ENCODE measurements at places on chromosomes 11 and 22.

GRCh38 chr22:31734512-31734911 is 15.4 kb downstream of the PRR14L start:
- no peak for DNase-seq

DNA sequence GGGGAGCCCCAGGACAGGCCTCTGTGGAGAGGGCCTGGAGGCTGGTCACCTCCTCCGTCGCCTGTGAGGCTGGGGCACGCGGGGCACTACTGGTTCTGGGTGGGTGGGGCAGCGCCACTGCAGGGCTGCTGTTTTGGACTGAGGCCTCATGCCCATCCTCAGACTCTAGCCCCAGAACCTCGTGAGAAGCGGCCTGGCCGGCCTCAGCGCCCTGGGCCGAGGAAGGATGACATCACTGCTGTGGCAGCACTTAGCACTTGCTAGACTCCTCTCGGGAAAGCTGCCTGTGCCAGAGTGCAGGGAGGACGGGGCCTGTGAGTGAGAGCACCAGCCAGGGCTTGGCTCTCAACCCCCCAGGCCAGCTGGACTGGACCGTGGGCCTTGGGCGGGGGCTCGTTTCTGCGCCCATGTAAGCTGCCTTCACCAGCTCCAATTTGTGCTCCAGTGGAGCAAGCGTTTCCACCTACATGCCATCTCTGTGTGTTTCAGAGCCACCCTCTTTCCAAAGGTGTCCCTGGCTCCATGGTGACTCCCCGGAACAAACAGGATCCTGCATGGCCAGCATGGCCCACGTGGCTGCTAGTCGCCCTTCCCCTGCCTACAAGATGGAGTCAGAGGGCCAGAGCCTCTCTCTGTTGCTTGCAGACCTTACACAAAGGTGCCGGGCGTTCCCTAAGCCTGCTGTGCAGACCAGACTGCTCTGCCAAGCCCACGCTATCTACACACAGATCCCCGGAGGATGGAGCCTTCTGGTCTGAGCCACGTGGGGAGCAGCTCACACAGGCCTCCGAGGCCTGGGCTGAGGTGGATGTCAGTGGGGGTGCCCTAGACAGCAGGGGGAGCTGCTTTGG is 102.9 kb downstream of the CTTN start:
- DNase-seq: no peak

GRCh38 chr11:126951465-126951864 is 49.1 kb downstream of the KIRREL3 start:
- no peak for DNase-seq

DNA sequence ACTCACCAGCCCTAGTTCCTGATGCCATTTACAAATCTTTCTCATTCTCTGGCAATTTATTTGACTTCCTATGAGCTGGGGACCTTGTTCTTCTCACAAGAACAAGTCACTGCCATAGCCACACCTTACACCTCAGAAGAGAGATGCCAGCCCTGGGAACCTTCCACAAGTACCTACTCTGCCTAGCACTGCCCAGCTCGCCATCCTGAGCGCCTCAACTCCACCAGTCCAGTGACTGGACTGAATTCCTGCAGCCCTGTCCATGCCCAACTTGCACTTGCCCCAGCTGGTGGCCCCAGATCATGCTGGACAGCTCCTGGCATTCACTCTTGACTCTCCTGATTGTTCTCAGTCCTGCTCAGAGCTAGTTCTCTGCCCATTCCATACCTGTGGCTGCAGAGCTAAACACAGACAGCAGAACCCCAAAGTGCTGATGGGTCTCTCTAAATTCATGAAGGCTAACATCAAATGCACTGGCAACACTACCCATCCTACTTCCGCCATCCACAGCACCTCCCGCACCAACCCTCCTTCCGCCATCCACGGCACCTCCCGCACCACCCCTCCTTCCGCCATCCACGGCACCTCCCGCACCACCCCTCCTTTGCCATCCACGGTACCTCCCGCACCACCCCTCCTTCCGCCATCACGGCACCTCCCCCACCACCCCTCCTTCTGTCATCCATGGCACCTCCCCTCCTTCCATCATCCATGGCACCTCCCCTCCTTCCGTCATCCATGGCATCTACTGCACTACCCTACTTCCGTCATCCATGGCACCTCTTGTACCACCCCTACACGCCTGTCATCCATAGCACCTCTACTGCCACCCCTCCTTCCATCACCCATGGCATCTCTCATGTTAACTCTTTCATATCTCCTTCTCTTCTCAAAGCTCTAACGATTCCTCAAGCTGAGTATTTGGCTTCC is 23.6 kb upstream of the SLC25A1 start:
- DNase-seq: no peak

DNA sequence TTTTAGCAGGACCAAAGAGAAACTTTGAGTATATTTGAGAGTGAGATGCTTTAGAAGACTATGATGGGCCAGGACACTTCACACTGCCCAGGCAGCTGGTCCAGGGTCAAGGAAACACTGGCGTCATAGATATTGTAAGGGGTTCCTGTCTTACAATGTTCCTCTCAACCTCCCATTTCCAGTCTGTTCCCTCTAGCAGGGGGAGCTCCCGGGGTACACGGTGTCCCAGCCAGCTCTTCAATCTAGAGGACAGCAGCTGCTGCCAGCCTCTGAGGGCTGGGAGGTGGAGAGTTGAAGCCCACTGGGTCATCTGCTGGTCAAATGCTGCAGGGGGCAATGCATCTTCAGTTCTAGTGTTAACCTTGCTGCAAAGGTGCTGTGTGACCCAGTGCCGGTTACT is 40.7 kb upstream of the TIMP3 start:
- no peak for DNase-seq

GRCh38 chr11:44006917-44007361 is 40.8 kb upstream of the ACCSL start:
- DNase-seq: no peak

DNA sequence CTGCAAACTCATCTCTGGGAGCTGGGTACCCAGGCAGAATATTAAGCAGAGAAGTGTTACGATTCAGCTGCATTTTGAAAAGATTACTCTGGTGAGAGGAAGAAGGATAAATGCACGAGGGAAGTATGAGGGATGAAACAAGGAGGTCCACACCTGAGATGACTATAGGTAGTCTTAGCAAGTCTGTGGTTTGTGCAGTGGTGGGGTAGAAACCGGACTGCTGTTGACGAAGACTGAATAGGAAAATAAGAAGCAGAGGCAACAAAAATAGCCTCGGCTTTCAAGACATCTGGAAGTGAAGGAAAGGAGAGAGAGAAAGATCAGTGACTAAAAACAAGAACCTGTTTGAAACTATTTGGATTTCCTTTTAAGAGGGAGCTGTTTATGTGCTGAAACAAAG is 810.8 kb downstream of the OPCML start:
- no peak for DNase-seq

DNA sequence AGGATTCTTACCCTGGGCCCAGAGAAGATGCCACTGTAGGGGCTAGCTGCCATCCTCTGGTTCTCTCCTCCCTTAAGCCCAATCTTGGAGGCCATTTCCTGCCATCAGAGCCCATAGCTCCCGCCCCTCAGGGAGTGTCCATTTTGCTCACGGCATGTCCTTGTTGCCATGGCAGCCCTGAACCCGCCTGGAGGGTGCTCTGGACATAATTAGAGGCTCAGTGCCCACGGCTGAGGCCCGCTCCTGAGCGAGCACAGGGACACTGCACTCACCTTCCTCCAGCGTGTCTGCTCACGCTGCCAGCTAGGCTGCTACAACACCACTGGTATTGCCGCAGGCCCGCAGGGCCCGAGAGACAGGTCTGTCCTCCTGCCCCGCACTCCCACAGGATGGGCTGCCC is 11.1 kb upstream of the SUSD2 start:
- DNase-seq: no peak

GRCh38 chr11:94151903-94152677 is 23.4 kb downstream of the PANX1 start:
- no peak for DNase-seq

- no peak for DNase-seq
These were observed 895 bp downstream of the TEAD1 start for GRCh38 chr11:12674936-12675696.

GRCh38 chr11:64447831-64448598 is 89.1 kb downstream of the RPS6KA4 start:
- DNase-seq: no peak

DNA sequence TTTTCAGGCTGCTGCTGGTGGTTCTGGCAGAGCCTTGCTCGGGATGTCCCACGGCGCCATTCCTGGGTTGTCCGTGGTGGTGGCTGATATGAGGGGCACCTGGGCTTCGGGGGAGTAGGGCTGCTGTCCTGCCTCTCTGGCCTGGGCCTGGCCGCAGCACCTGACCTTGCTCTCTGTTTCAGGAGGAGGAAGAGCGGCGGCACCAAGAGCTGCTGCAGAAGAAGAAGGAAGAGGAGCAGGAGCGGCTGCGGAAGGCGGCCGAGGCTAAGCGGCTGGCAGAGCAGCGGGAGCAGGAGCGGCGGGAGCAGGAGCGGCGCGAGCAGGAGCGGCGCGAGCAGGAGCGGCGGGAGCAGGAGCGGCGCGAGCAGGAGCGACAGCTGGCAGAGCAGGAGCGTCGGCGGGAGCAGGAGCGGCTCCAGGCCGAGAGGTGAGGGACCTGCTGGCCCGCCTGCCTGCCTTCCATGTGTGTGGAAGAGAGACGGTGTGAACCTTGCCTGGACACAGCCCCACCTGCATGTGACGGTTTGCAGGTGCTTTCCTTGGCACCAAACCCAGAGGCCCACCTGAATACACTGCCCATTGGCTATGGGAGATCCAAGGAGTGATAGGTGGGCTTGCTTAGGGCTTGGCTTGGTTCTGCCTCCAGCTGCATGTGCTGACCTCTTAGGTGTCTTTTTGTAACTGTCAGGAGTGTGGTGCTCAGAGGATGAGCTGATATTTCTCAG is 22.8 kb downstream of the INCENP start:
- DNase-seq: no peak

- DNase-seq: no peak
These were observed 37.1 kb upstream of the HORMAD2 start for GRCh38 chr22:30043161-30043560.

DNA sequence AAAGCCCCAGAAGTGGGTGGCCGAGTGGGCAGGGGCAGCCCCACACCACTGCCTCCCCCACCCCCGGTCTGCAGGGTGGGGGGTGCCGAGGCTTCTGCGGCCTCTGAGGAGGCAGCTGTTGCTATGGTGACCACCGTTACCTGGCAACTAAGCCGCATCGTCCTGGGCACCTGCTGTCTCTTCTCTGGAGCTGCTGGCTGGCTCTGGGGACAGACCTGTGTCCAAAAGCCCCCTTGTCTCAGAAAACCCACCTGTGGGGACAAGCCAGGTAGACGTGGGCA is 79.9 kb upstream of the PRR5 start:
- DNase-seq: no peak

GRCh38 chr22:39429916-39430575 is 26.8 kb upstream of the MGAT3 start:
- DNase-seq: no peak

DNA sequence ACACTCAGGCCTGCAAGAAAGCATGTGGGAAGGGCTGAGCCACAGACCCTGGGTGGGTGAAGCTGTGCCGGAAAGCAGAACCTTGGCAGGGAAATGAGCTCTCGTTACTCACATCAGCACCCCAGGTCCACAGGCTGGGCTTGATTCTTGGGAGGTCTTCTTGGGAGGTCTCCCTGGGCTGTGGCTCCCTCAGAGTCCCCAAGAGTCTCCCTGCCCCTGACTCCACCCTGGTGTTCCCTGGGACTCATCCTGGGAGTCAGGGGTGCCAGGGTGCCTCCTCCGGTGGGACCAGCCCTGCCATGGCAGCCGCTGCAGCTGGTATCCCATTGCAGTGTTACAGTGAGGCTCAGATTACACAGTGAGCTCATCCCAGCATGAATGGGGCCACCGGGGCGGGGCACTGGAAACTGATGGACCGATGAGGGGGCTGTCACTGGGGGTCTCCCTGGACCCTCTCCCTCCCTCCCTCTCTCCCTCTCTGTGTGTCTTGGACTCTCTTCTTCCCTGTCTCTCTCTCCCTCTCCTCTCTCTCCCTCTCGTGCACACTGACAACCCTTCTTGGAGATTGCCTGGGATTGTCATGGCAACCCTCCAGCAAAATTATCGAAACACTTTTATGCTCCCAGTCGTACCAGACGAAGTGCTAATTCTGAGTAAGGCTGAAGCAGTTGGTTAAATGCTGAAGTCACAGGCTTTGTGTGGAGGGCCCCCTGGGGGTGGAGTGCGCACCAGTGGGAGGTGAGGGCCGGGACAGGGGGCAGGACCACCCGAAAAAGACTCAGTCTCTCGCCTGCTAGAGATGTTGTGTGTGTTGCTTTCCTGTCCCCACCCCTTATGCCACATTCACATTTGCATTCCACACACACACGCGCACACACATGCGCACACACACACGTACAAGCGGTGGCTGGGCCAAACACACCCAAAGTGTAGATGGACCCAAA is 8.6 kb upstream of the C11orf96 start:
- no peak for DNase-seq

DNA sequence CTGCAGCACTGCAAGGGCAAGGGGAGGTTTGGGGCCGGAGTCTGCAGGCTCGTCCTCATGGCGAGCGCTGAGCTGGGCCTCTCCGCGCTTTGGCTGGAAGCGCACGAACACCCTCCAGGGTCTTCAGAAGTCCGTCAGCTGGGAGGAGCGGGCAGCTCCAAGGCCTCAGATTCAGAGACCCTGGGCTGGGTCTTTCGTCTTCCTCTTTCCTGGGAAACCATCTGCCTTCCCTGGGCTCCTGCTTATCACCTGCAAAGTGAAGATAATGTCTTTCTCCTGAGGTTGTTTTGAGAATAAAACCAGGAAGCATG is 525.6 kb downstream of the BRD1 start:
- DNase-seq: no peak

- DNase-seq: peak; percentile 50
These were observed 49.2 kb downstream of the DBX1 start for GRCh38 chr11:20110908-20111669.

GRCh38 chr11:114315749-114316368 is 19.7 kb downstream of the NNMT start:
- DNase-seq: no peak

All from GM12892 (cell line).